ENCODE measurements at places on chromosomes 4 and X.

GRCh38 chr4:1508161-1509160, 102.2 kb upstream of the NKX1-1 start:
- DNase-seq: no peak

DNA sequence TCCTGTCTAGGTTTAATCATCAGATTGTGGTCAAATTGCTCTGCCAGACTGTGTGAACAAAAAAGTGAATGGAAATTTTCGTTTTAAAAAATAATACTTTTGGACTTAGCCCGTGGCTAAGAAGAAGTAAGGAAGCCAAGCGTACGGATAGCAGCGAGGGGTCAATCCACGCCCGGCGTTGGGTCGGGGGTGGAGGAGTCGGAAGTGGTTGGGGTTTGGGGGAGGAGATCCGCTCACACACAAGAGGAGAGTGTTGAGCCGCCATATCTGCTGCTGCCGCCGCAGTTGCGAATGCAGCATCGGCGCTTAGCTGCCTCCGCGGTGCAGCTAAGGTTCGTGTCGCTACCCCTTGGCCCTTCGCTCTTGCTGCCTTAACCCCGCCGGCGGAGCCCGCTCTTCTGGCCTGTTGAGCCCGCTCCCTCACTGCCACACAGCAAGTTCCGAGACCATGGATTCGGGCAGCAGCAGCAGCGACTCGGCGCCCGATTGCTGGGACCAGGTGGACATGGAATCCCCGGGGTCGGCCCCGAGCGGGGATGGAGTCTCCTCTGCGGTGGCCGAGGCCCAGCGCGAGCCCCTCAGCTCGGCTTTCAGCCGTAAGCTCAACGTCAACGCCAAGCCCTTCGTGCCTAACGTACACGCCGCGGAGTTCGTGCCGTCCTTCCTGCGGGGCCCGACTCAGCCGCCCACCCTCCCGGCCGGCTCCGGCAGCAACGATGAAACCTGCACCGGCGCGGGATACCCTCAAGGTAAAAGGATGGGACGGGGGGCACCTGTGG, at the start of gene GSPT2:
Gene GSPT2 (plus strand): TSS at position 264 of the 779 bp plus-strand sequence. CDS start 185 bp downstream, at position 449.
- DNase-seq: peak; percentile 28

DNA sequence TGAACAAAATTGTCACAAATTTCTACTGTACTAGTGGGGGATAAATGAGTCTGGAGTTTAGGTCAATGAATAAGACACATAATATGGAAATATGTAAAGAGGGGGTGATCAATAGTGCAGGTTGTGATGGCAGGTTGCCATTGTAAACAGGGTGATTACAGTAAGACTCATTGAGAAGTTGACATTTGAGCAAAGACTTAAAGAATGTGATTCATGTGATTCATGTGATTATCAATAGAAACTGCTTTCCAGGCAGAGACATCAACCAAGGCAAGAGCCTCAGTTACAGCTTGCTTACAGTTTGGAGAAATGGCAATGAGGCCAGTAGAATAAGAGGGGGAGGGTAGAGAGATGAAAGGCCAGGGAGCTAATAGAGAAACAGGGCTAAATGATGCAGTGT, 45.8 kb upstream of the GIMD1 start:
- no peak for DNase-seq

DNA sequence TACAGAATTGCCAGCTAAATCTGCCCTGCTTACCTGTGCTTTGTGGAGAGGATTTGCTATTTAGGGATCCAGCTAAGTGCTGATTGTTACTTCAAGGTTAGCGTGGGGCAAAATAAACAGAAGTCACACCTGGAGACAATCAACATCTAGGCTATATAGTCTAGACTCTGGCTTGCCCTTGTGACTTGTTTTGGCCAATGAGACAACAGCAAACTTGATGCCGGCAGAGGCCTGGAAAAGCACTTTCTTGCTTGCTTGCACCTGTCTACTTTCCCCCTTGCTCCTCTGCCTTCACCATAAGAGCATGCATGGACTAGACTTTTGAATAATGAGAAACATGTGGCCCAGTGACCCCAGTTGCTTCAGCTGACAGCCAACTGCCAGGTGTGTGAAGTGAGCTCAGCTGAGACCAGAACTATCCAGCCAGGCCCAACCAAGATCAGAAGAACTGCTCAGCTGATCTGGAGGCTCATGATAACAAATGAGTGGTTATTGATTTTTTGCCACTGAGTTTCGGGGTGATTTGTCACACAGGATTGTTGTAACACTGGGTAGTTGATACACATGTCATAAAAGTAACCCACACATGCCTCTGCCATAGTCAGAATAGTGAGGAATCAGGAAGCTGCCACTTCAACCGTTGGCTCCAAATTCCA, 164.4 kb downstream of the RBMX2 start:
- no peak for DNase-seq

DNA sequence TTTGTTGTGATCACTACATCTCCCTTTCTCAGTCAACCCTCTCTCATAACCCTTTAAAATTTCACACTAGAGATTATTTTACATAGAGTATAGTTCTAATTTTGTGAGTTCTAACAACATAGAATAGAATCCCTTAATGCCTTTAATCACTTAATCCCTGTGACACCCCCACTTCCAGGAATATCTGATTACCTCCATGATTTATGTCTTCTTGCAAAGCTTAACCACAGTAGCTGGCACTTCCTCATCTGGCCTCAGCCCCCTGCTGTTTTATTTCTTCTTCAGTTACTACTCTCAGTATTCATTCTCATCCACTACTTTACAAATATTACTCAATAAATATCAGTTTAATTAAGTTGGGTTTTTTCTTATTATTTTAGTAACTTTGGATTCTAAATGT, 340.9 kb downstream of the CENPC start:
- DNase-seq: no peak

GRCh38 chr4:152296386-152296785, 239.5 kb downstream of the FBXW7 start:
- no peak for DNase-seq

- no peak for DNase-seq
Measured at GRCh38 chr4:182318256-182318655, 75.1 kb downstream of the TENM3 start.

- no peak for DNase-seq
Measured at GRCh38 chr4:27574743-27575142, 714.1 kb downstream of the STIM2 start.

DNA sequence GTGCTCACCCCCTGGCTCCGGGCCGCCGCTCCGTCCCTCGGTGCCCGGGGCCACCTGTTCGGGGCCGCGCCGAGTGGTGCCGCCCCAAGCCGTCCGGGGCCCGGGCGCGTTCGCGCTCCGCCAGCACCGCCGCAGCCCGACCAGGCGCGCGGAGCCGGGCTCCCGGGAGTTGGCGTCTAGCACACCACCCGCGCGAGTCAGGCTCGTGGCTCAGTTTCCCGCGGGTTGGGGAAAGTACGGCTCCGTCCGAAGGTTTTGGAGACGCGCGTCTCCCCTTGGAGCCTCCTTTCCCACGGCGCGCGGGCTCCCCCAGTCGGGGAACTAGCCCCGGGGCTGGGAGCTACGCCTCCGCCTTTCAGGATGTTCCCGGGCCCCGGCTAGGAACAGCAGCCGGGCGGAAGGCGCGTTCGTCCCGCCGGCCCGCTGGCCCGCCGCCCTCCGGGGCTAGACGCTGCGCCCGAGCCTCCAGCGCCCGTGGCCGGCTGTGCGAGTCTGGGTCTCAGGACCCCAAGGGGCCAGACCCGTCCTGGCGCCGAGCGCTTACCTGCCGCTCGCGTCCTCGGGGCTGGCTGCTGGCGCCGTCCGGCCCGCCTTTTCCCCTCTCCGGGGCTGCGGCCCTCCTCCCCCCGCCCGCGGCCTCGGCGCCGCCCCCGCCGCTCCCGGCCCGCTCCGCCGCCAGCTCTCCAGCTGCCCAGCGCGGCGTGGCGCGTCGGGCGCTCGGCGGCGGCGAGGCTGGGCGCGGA, at the start of gene ADGRG2:
Gene ADGRG2 (minus strand): TSS at position 571 of the 743 bp plus-strand sequence. CDS start 53,634 bp downstream, outside the sequence.
- DNase-seq: no peak

DNA sequence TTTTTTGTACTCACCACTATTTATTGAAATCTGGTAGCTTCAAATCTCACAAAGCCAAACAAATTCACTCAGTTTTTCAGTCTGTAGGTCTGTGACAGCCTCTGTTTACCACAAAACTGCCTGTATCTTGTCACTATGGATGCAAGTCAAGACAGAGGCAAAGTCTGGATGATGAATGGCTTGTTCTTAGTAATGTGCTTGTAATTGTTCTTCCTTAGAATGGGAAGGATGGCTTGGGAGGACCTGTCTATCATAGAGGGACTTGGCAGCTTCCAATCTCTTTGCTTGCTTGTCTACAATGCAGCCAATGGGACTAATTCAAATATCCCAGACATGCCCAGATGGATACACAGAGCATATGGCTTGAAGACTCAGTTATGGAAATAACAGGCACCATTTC, 141.2 kb upstream of the SCML1 start:
- no peak for DNase-seq

GRCh38 chr4:98515470-98515809, 143.0 kb downstream of the TSPAN5 start:
- DNase-seq: no peak

DNA sequence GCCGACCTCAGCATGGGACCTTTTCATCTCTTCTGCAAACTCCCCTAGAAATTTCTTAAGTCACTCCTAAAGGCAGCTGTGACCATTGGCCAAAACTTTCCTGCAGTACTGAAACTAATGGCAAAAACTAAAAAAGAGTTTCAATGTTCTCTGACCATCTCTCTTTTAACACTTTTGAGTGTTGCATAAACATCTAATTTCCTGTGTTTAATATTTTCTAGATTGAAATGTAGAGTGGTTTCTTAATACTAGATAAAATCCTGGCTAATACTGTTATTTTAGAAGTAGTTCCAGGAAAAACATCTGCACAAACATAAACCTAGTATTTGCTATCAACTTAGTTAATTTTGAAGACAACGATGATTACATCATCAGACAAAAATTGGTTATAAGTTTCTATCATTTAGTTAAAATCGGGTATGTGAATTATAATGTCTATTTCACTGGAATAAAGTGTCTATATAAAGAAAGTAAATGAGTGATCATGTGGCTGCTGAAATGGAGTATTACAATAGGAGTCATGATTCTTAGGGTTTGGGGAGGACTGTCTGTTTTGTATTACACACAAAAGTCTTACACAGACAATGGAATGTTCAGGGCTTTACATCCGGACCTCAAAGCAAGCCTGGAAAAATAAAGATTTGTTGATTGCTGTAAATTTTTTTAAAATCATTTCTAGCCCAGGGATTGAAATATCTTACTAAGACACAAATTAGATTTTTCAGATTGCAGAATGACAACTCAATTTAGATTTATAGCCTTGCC, 1323.4 kb downstream of the C4orf33 start:
- no peak for DNase-seq

GRCh38 chr4:85398276-85398675, 76.7 kb upstream of the ARHGAP24 start:
- DNase-seq: no peak

DNA sequence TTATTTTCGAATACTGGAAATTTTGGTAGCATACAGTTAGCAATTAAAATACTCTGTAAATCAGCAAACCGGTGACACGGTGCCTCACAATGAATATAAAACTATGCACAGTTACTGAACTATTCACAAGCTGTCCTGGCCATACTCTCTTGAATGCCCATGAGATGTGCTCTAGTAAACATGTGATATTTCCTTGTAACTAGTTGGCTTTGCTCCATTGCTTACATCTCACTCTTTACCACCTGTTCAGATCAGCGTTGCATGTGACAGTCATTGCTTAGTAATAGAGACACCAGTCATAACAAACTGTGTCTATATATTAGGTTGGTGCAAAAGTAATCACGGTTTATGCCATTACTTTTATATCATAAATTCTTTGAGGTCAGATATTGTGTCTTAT, 897.9 kb upstream of the FTHL17 start:
- DNase-seq: no peak

- DNase-seq: no peak
Measured at GRCh38 chrX:74085642-74086236, 218.2 kb upstream of the ZCCHC13 start.

DNA sequence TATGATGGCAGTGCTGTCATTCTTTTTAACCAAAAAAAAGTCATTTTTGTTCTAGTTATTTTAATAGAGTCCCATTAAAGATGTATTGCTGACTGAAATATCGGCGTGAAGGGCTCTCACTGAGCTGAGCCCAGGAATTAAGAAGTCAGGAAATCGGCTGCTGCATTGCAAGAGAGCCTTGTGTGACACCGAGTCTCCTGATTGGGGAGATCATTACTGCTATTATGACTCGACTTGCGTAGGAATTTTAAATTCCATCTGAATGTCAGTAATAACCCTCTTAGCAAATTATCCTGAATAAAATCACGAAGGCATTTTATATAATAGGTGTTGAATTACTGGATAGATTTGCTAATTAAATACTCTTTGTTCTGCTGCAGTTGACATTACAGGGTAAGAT, 111.5 kb downstream of the POLA1 start:
- no peak for DNase-seq

DNA sequence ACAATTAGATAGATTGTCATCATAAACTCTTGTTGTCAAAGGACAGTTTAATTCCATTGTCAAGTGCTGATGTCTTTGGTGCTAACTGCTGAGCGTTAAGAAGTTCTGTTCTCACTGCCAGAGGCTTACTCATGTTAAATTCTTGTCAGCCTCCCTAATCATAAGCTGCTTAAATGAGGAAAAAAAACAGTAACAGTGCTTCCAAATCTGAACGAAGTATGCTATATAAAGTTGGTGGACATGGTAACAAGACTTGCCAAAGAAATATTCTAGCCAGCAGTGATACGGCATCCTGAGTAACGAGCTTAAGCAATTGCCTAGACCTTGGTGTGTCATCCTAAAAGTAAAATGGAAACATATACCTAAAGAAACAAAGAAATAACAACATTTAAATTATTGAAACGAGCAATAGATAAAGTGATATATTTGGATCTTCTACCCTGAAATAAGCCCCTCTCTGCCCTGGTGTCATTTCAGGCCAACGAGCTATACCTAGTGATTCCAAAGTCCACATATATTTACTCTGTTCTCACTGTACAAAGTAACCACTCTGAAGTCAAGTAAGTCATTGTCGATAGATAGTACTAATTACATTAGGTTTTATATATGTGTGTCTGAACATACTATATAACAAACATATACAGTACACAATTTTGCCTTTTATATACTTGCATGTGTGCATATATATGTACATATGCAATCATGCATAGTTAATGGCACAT, 339.7 kb upstream of the HS3ST1 start:
- DNase-seq: no peak

- no peak for DNase-seq
Measured at GRCh38 chrX:154135458-154136229, 8.4 kb upstream of the OPN1LW start.

GRCh38 chr4:117001077-117001476, 84.3 kb downstream of the TRAM1L1 start:
- no peak for DNase-seq

Measured in activated CD4-positive, alpha-beta T cell treated with anti-CD3 and anti-CD28 coated beads, Interleukin-2, amount 50 U/mL, for 1 hour (primary cell).